Spleen (tissue), 13 donors: ENCODE measurements at places on chromosomes 3 and 15. TPM values are rescaled to one million over a fixed set of nuclear protein-coding genes. Genes with fewer than 3 reads are reported as not detected.

DNA sequence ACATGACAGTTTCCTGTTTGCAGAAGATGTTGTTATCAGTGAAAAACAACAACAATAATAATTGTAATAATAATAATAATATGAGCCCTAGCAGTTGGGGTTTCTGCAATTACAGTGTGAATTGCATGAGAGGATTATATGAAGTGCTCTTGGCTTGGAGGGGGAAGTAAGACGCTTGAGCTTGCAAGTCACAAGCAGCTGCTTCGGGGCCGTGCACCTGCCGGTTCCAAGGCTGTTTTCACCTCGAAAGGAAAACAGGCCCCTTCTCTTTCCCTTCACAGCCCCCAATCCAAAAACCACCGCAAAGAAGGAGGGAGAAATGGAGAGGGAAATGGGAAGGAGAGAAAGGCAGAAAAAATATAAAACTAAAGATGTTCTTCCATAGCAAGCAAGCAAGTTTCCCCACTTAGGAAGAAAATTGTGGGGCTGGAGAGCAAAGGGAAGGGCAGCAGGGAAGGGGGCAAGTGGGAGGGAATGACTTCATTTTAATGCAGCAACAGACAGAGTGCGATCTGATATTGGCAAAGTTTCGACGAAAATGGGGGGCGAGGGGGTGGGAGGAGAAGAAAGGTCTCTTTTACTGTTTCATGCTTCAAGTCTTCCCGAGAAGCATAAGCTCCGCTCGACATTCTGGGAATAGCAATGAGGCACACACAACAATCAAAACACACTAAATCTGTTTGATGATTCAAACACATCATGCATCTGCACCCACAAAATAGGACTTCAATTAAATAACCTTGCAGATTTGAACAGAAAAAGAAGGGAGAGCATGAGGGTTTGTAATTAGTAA lies 284.2 kb upstream of the ATP11B start:
- no peak overlapping the region for H3K4me3 ChIP-seq
- H3K4me1 ChIP-seq, result no peaks in the 10 kb centered on the region
- H3K27me3 ChIP-seq, result no peaks in the 10 kb centered on the region
- H3K36me3 ChIP-seq, result no peaks in the 10 kb centered on the region
- H3K27ac ChIP-seq, result no peak overlapping the region

DNA sequence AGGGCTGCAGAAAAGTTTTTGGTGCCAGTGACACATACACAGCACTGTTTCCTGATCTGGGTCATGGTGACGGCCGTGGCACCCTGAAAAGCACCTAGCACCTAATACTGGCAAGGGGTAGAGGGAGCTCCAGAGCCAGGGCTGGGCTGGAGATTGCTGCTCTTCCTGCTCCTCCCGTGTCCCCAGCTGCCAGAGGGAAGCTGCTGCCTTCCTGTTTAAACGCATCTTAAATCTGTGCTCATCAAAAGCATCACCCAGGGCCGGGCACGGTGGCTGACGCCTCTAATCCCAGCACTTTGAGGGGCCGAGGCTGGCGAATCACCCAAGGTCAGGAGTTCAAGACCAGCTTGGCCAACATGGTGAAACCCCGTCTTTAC lies 156.7 kb upstream of the MEF2A start:
- no peaks in the 10 kb centered on the region for H3K36me3 ChIP-seq
- H3K27me3 ChIP-seq, result no peaks in the 10 kb centered on the region
- peaks cover 6% of the 10 kb centered on the region for H3K4me1 ChIP-seq
- no peak overlapping the region for H3K4me3 ChIP-seq
- peak; percentile 83 for DNase-seq

GRCh38 chr3:55089211-55089610 lies 161.4 kb upstream of the LRTM1 start:
- H3K27me3 ChIP-seq, result no peaks in the 10 kb centered on the region
- no peaks in the 10 kb centered on the region for H3K36me3 ChIP-seq
- no peaks in the 10 kb centered on the region for H3K4me1 ChIP-seq
- no peak for DNase-seq

- no peak overlapping the region for H3K4me3 ChIP-seq
- H3K27ac ChIP-seq, result no peak overlapping the region
- no peaks in the 10 kb centered on the region for H3K36me3 ChIP-seq
- no peaks in the 10 kb centered on the region for H3K4me1 ChIP-seq
- H3K27me3 ChIP-seq, result no peaks in the 10 kb centered on the region
Measured at GRCh38 chr15:82081914-82082762, 36.3 kb upstream of the MEX3B start.

DNA sequence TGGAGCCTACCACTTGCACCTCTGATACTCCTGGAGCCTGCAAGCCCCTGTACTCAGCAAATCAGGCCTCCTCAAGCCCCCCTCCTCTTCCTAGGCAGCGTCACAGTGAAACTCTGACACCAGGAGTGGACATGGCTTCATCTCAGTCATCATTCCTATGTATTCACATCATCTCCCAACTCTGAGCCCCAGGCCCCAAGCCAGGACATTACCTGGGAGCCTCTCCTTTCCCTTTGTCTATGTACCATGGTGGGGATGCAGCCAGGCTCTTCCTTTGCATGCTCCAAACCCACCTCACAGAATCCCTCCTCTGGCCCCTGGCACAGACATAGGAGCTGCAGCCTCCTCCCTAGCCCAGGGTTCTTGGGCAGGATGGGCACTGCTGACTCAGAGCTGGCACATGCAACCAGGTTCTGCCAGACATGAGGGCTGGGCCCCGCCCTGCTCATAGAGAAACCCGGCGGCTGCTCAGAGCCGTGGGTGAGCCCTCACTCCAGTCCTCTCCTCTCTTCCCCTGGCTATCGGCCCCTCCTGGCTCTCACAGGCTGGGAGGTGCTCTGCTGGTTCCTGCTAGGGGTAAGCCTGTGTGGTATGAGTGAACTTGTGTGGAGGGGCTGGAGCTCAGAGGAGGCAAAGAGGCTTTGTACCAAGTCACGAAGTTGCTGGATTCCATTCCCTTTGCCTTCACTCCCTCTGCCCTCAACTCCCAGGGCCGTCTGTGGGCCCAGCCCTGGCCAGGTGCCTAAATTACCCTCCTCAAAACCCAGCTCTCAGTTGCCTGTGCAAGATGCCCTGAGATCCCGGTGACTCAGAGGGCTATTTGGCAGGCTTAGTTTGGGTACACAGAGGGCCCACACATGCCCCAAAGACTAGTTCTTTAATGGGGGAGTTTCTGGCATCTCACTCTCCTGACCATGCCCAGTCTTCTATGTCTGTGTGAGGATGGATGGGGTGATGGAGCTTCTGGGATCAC lies 1.9 kb upstream of the PLCD1 start:
- peaks cover 17% of the 10 kb centered on the region for H3K27me3 ChIP-seq
- no peak overlapping the region for H3K27ac ChIP-seq
- DNase-seq, result no peak
- H3K4me1 ChIP-seq, result peaks cover 29% of the 10 kb centered on the region
- H3K36me3 ChIP-seq, result no peaks in the 10 kb centered on the region

DNA sequence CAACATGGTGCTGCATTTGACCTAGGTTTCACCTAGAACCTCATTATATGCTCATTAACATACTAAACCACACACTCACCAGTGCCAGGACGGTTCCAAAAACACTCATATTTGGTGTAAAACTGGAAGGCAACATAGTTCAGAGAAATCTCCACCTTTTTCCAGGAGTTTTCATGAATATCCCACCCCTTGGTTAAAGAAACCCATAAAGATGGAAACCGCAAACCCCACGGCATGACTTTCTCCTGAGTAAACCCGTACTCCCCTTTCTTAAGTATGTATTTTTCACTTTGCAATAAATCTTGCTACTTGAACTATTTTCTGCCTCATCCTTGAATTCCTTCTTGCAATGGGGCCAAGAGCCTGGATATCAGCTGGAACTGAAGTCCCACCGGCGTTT lies 379.3 kb downstream of the MAGI1 start:
- no peaks in the 10 kb centered on the region for H3K27me3 ChIP-seq
- DNase-seq, result no peak
- H3K27ac ChIP-seq, result no peak overlapping the region

The CCDC50 gene
- polyA plus RNA-seq, result 57.7 TPM

The GRK7 gene
- 0.02 TPM for polyA plus RNA-seq

DNA sequence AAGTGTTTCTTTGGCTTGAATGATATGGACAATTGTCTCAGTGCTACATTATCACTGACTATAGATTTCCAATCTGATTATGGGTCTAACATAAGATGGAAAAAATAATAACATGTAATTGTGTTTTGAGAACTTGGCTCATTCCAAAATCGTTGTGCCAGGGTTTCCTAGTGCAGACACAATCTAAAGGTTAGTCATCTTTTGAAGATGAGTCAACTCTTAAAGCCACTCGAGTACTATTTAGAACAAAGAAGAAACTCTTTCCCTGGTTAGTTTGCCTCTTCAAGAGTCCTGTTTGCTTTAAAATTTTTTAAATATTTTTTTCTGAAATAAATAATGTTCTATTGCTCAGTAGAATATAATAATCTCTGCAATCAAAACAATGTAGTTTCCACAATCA lies 301.0 kb downstream of the CADM2 start:
- H3K27me3 ChIP-seq, result no peaks in the 10 kb centered on the region
- no peak overlapping the region for H3K27ac ChIP-seq
- no peak overlapping the region for H3K4me3 ChIP-seq
- H3K4me1 ChIP-seq, result no peaks in the 10 kb centered on the region
- no peak for DNase-seq

DNA sequence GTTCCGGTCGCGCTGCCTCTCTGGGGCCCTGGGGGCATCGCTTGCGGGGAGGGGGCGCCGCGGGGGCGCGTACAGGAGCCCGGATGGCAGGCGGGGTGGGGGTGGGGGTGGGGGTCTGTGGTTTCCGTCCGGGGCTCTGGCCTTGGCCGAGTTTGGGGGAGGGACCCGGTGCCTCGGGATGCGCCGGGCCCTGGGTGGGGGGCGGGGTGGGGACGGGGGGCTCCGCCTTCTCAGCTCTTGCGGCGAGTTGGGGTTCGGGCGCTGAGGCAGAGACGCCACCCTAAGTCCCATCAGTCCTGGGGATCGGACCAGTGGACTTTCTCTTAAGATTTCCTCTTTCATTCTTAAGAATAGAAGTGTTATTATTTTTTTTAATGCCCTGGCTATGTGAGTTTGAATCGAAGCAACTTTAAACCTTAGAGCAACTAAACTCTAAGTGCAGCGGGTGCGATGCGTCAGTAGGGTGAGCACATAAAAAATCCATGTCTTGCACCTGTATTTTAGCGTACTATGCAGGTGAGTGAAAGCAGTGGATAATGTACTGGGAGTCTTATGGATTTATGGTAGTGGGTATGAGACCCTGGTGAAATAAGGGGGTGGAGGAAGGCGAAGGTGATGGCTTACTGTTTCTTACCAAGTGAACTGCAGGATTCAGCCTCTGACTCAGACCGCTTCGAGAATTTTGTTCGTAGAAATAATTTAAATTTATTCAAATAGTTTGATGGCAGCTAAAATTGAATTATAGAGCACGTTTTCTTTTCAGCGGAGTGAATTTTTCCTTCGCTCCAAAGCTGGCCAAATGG lies 762 bp downstream of the CTNNB1 start:
- no peaks in the 10 kb centered on the region for H3K27me3 ChIP-seq
- no peak for DNase-seq
- H3K36me3 ChIP-seq, result no peaks in the 10 kb centered on the region

DNA sequence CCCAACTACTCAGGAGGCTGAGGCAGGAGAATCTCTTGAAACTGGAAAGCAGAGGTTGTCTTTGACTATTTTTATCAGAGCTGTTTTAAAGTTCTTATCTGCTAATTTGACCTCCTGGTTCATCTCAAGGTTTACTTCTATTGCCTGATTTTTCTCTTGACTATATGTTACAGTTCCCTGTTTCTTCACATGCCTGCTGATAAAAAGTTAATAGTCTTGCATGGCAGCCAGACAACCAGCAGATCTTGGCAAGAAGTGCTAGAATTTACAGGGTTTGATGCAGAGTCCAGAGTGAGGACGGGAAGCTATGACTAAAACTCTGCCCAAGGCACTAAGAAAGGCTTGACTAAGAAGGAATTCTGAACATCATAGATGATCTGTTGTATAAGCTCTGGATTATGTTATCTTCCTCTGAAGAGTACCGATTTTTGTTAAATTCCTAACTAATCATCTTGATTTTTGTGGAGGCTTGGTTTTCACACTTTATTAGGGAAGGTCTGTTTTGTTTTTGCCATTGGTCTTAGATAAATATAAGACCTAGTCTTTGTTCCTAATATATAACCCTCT lies 85.9 kb downstream of the CHSY1 start:
- no peak for DNase-seq
- peaks cover 25% of the 10 kb centered on the region for H3K4me1 ChIP-seq
- no peaks in the 10 kb centered on the region for H3K36me3 ChIP-seq
- no peak overlapping the region for H3K4me3 ChIP-seq
- H3K27ac ChIP-seq, result peak overlapping the region; percentile 88

The SNURF gene
- polyA plus RNA-seq, result 7.7 TPM

The RTP3 gene
- not detected for polyA plus RNA-seq

GRCh38 chr3:157913741-157914150 lies 192.5 kb downstream of the SHOX2 start:
- no peaks in the 10 kb centered on the region for H3K4me1 ChIP-seq
- no peaks in the 10 kb centered on the region for H3K36me3 ChIP-seq
- H3K27ac ChIP-seq, result no peak overlapping the region

The MKRN2OS gene
- not detected for polyA plus RNA-seq

GRCh38 chr3:160773722-160774121 lies 17.7 kb downstream of the PPM1L start:
- H3K27me3 ChIP-seq, result no peaks in the 10 kb centered on the region
- no peak overlapping the region for H3K27ac ChIP-seq
- no peaks in the 10 kb centered on the region for H3K36me3 ChIP-seq
- no peak overlapping the region for H3K4me3 ChIP-seq

DNA sequence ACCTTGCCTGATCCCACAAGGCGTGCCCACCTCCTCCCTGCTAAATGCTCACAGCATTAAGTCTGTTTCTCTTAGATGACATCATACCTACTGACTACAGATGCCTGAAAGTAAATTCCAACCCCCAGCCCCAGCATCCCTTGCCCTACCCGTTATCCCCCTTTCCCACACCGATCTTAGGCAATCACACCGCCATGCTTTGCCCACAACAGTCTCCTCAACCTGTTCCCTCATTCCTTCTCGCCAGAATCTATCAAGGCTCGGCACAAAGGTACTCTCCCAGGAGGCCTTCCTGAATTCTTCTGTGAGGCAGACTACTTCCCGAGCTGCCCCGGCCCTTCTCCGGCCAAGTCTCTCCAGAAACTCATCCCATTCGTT lies 789 bp upstream of the SEC61A1 start:
- H3K27ac ChIP-seq, result peak overlapping the region; percentile 98
- no peak for DNase-seq
- H3K36me3 ChIP-seq, result peaks cover 31% of the 10 kb centered on the region
- H3K4me1 ChIP-seq, result peaks cover 41% of the 10 kb centered on the region

The HRG gene
- not detected for polyA plus RNA-seq

GRCh38 chr3:52221141-52221562 lies 4.3 kb downstream of the TLR9 start:
- no peak overlapping the region for H3K27ac ChIP-seq
- no peaks in the 10 kb centered on the region for H3K27me3 ChIP-seq
- peak overlapping the region; percentile 50 for H3K4me3 ChIP-seq
- no peaks in the 10 kb centered on the region for H3K36me3 ChIP-seq
- peak; percentile 79 for DNase-seq

GRCh38 chr3:14646589-14647413 lies 4.8 kb upstream of the CCDC174 start:
- DNase-seq, result no peak
- peaks cover 22% of the 10 kb centered on the region for H3K4me1 ChIP-seq
- no peak overlapping the region for H3K4me3 ChIP-seq
- no peaks in the 10 kb centered on the region for H3K36me3 ChIP-seq
- H3K27me3 ChIP-seq, result no peaks in the 10 kb centered on the region

- no peak for DNase-seq
- H3K4me3 ChIP-seq, result no peak overlapping the region
Measured at GRCh38 chr3:113607219-113607596, 74.9 kb downstream of the SIDT1 start.

The FILIP1L gene
- 14.0 TPM for polyA plus RNA-seq
